ENCODE measurements at places on chromosomes 16 and 17.

DNA sequence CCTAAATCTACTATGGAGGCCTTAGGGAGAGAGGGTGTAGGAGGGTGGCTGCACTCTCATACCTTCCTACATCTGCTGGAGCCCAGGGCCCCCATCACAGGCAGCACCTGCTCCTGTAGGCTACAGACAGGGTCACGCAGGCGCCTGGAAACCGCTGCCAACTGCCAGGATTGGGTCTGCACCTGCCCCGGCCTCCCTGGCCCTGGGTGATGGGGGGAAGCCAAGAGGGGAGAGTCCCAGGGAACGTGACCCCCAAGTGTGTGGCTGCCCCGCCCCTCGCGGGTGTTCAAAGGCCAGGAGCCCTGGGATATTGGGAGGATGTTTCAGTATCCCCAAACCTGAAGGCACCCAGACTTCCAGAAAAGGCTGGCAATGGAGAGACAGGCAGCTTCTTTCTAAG, 5.6 kb upstream of the TEX19 start:
- no peak for DNase-seq

DNA sequence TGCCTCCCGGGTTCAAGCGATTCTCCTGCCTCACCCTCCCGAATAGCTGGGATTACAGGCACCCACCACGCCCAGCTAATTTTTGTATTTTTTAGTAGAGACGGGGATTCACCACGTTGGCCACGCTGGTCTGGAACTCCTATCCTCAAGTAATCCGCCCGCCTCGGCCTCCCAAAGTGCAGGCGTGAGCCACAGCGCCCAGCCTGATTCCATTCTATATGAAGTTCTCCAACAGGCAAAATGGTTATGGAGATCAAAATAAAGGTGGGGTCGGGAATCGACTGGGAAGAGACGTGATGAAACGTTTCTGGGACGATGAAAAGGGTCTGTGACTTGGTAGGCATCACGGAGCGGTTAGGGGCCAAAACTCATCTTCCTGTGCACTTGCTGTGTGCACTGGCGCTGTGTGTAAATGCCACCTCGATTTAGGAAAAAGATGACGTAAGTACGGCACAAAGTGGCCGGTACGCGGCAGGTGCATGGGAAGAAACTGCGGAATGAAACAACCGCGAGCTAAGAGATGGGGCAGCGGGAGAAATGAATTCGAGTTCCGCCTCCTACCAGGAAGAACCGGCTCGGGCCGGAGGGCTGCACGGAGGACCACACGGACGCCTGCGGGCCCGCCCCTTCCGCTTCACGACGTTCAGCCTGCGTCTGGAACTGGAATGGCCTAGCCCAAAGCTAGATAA, 1.6 kb downstream of the TP53 start:
- peak; percentile 91 for DNase-seq

GRCh38 chr17:5783269-5783668, 199.0 kb upstream of the NLRP1 start:
- DNase-seq: no peak

GRCh38 chr17:18859256-18859655, 1.3 kb downstream of the PRPSAP2 start:
- DNase-seq: no peak

- DNase-seq: no peak
Observed at GRCh38 chr17:45143767-45144198, 4.5 kb upstream of the HEXIM1 start.
